NCI-H1105 (cell line): ENCODE measurements at places on chromosomes 5 and 9.

DNA sequence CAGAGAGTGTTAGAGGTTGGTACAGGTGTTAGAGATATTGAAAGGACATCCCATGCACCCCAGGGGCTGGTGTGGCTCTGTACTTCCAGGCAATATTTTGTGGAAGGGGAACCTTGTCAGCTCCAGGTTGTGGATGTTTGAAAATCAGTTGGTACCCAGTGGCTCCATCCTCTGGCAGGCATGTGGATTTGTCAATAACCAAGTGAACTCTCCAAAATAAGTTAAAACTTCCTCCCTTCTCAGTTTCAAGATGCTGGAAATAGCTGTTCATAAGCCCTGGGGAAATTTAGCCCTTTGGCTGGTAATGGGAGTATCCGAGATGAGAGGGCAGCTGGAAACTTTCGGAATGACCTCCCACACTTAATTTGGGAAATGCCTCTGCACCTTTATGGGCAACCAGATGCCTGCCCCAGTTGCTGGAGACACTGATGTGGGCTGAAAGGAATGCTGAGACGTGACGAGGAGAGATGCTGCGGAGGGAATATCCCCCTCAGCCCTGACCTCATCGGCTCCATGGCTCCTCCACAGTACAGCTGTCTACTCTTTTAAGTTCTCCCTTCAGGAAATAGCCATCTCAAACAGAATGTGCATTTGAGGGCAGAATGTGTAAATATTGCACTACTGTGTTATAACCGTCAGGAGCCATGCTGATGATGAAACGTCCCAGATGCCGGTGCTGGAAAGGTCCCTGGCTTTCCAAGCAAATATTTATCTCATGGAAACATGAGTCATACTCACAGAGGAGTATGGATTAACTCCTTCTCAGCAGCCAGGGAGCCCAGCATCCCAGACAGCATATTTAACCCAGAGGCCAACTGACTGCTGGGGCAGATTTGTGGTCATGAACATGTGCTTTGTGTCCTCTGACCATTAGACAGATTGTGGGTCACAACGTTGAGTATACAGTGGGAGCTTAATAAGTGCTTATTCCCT lies 29.5 kb downstream of the TGFBI start:
- DNase-seq = no peak

GRCh38 chr5:155786108-155786507 lies 540.9 kb upstream of the SGCD start:
- no peak for DNase-seq

GRCh38 chr5:41856644-41857491 lies 13.4 kb downstream of the OXCT1 start:
- DNase-seq = peak; percentile 62

DNA sequence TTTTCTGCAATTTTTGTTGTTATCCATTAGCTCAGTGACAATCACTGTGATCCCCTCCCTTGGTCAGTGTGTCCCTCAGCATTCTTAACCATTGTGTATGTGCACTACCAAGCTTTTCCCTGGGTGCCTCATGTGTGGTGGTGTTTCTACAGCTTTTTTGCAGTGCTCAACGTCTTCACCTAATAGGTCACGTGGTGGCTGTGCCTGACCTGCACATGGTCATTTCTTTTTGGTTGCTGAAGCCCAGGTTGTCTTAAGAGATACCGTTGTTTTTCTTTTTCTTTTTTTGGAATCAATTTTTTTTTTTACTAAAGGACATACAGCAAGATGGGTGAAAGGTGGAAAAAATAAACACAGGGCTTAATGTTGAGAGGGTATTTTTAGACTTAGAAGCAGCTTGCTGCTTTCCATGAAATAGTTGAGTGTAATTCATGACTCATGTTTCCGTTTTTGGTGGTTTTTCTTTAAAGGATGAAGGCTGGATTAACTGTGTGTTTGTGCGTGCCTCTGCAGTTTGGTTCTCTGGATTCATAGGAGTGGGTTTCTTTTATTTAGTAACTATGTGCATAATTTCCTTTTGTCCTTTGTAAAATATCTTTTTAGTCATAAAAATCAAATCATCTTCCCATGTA lies 22.2 kb downstream of the SH3GL2 start:
- DNase-seq = no peak

DNA sequence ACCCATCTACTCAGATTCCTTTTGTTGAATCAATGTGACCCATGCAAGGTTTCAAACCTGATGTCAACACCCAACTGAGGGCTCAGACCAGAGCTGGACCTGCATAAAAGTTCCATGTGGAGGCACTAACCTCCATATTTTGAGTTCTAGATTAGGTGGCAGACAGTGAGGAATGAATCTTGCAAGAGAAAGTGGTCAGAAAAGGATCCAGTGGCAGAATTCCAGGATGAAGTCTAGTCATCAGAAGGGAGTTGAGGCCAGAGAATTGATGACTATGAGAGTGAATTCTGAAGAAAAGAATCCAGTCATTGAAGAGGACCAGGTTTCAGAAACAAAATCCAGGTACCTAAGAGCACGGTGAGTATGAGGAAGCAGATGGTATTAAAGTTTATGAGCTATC lies 205.1 kb upstream of the RGMB start:
- DNase-seq = no peak

DNA sequence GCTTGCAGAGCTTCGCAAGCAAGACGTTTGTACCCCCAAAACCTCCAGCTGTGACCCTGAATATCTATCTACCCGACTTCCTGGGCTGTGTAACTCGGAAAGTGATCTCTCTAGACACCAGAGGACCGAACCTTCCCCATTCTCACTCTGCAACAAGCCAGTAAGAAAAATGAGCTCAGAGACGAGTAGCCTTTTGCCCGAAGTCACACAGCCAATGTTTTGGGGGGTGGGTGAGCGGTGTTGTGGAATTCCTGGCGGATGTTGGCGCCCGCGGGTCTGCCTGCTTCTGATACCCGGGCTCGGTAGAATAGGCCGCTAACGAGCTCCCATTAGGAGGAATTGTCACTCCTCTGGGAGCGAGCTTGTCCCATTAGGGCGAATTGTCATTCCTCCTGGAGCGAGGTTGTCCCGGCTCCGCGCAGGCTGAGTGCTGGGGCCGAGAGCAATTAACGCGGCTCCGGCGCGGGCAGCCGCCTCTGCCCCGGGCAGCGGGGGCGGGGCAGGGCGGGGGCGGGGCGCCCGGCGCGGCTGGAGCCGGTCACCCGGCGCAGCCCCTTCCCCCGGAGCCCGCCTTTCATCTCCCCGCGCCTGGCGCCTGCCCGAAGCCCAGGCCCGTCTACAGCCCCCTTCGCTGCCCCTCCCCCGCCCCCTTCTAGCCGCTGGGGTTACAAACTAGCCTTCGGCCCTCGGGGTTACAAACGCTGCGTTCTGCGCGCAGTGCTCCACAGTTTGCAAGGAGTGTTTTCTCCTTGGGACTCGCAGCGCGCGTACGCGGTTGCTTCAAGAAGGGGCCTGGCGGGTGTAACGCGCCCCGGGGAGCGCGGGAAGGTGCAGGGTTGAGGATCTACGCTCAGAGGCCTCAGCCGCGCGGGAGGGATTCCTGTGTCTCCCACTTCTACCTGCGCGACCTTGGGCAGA lies 3.5 kb upstream of the MSX2 start:
- DNase-seq = no peak

DNA sequence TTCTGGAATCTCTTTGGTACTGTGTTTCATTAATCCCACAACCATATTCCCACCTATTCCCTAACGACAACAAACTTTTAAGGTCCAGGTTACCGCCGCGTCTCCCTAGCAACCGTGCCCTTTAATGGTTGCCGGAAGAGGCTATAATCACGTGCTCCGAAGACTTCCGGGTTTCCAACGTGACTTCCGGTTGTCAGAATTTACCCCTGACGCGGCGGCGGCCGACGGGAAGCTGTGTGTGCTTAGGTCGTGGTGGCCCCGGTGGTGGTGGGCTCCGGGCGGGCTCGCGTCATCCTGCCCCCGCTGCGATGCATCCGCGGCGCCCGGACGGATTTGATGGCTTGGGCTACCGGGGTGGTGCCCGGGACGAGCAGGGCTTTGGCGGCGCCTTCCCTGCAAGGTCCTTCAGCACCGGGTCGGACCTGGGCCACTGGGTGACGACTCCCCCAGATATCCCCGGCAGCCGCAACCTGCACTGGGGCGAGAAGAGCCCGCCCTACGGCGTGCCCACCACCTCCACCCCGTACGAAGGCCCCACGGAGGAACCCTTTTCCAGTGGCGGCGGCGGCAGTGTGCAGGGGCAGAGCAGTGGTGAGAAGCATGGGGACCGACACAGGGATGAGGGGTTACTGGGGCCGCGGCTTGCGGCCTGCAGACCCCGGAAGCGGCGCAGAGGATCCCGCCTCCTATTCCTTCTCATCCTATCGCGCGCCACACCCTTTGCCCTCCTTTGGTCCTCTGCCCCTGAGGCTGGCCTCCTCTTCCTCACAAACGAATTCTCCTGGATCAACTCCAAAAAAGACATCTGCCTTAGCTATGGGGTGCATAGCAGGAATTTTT lies at the start of gene SLC25A46:
Gene SLC25A46 (plus strand): TSS at position 196 of the 840 bp plus-strand sequence. CDS start 113 bp downstream, at position 309.
- peak; percentile 55 for DNase-seq

- DNase-seq = no peak
Measured at GRCh38 chr9:101427957-101428655, 7.5 kb downstream of the ALDOB start.

DNA sequence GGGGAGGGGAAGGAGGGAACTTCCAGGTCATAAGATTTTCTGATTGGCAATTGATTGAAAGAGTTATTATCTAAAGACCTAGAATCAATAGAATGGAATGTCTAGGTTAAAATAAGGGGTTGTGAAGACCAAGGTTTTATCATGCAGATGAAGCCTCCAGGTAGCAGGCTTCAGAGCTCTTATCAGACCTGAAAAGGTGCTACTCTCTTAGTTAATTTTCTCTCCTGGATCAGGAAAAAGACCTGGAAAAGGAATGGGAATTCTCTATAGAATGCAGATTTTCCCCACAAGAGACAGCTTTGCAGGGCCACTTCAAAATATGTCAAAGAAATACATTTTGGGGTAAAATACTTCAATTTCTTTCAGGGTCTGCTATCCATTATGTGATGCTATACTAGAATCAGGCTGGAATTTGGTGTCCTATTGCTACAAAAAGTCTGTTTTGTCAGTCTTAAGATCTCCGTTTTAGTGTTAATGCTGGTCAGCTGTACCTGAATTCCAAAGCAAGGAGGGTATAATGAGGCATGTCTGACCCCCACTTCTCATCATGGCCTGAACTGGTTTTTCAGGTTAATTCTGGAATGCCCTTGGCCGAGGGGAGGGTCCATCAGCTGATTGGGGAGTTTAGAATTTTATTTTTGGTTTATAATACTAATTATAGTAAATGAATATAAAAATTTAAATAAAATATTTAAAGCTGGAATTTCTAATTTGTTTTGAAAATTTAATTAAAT lies 16.6 kb upstream of the STOM start:
- no peak for DNase-seq

DNA sequence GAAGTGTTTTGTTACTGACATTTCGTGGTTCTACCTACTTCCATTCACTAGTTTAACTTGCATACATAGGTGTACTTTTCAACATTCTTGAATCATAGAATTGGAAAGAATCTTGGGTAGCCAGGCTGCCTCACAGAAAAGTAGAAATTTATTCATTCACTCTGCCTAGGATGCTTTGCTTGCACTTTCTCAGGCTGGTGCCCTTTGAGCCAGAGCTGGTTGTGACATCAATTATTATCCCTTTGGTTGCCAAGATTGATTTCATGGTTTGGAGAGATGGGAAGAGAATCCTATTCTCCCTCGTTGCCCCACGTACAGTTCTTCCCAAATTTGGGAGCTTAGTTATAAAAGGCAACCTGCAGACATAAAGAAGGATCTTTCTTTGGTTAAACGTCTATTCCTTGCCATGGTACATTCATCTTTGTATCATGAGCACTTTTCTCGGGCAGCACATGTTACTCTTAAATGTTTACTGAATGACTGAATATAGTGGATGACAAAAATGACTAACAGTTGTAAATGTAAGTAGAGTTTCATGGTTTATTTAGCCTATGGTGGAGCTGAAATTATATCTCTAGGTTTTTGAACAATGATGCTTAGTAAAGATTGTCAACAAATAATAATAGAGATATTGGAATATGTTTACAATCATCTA lies 195.5 kb downstream of the COMMD10 start:
- DNase-seq = no peak

DNA sequence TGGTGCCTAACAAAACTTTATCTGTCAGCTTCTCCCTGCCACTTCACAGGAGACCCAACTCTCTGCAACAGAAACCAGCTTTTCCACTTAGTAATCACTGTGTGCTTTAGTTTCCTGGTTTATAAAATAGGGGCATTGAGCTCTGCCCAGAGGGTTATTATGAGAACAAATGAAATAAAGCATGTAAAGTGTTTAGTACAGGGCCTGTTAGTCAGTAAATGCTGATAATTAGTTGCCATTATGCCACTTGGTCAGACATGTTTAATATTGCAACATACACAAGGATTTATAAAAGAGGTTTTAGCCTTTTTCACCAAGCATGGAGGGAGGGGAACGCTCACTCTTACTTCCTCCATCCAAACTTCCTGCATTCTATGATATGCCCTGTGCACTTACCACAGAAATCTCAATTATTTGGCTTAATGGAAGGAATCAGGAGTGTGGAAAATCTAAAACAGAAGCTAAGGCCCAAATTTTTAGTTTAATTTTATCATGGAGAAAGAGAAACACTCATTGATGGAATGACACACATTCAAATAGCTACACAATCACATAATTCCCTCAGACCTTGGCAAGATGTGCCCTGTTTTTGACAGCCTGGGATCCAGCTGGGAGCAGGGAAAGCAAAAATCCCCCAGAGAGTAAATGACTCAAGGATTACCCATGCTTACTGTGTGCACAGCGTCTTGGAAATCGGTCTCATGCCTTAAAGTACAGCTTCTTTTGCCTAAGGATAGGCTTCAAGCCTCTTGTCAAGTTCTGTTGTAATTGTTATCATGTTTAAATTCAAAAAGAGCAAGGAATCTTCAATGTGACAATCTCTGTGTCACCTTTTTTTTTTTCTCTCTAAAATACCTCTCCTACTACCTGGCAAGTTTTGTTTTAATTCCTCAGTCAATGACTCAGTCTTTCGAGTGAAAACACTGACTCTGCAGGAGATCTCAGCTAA lies 34.0 kb downstream of the ZNF474 start:
- no peak for DNase-seq

- no peak for DNase-seq
Measured at GRCh38 chr5:171898386-171898785, 108.1 kb downstream of the FBXW11 start.

- DNase-seq = peak; percentile 15
Measured at GRCh38 chr5:52947208-52947607, 41.9 kb upstream of the ITGA2 start.
